ENCODE measurements at places on chromosomes 3 and 15.

- DNase-seq, result no peak
Measured at GRCh38 chr3:31981206-31982181, at the start of the genes OSBPL10 and ZNF860. Gene OSBPL10, minus strand, starts transcription at chr3:31981262. Its CDS starts 83 bp downstream, at chr3:31981179. Gene ZNF860, plus strand, starts transcription at chr3:31981750. Its CDS starts 7,330 bp downstream, at chr3:31989080.

DNA sequence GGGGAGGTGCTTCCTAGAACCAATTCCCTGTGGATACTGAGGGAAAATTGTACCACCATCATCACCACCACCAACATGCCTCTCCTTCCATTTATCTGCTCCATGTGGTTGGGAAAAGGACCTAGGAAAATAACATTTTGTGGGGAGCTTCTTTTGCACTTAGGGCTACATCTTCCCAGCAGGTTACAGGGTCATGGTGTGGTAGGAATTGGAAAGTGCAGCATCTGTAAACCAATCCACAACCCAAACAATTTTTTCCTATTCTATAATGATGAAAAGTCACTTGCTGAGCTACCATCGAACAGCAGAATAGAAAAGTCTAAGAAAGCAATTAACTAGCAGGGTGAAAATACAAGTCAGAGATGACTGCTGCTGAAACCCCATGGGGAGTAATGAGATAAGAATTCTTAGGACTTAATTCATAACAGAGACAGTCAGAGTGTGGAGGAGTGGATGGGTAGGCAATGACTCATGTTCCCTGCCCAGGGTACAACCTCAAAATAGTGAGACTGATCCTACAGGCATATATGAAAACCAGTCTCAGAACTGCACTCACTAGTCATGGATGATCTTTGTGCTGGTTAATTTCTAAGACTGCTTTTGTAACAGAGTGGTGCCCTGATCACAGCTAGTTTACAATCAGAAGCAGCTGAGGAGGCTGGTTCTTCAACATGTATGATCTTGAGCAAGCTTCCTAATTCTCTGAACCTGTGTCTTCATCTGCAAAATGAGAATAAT is 38.1 kb upstream of the LEKR1 start:
- no peak for DNase-seq

- no peak for DNase-seq
Measured at GRCh38 chr15:85025516-85026251, 44.0 kb downstream of the PDE8A start.

DNA sequence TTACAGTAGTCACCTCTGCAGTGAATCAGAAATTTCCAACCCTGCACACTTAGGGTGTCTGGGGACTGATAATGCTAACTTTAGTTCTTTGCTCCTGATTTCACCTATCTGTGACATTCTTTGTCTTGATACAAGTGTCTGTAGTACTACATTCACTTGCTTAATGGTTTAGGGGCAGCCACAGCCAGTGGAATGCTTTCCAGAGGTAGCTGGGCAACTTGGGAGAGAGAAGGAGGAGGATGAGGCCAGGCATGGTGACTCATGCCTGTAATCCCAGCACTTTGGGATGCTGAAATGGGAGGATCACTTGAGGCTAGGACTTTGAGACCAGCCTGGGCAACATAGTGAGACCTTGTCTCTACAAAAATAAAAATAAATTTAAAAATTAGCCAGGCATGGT is 8.5 kb downstream of the BAHD1 start:
- no peak for DNase-seq

GRCh38 chr3:187021748-187022402 is 91.5 kb downstream of the ST6GAL1 start:
- no peak for DNase-seq

DNA sequence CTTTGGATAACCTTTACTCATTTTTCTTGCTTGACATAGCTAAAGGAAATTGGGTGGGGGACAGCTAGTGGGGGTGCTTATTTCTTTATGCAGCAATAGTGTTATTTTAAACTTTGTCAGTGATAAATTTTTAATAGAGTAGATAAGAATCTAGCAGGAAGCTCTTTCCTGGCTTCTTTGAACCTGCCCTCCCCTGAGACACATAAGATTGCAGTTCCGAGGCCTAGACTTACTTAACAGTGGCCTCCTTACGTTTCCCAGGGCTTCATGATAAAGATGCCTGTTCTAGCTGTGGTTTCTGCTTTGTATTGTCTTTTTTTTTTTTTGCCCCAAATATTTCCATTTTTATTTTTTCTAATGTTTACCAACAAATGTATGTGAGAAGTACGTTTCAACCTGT is 170.1 kb downstream of the VPS8 start:
- DNase-seq, result no peak

- no peak for DNase-seq
Measured at GRCh38 chr3:161203485-161204098, 17.5 kb upstream of the NMD3 start.

DNA sequence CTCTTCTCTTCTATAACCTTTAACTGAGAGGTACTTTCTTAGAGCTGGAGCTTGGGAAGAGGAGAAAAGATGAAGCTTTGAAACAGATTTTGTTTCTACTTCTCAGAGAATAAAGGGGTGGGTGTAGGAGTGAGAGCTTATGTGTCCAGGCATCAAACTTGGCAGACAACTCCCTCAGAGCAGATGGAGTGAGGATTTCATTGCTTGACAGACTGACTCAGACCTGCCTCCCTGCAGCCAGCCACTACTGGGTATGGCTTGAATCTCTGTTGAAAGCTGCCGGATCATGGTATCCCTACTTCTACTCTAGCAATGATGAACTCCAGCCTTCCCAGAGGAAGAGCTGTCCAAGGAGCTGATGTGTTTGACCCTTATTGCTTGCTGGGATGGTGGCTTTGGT is 36.7 kb downstream of the SYN2 start:
- DNase-seq, result no peak

DNA sequence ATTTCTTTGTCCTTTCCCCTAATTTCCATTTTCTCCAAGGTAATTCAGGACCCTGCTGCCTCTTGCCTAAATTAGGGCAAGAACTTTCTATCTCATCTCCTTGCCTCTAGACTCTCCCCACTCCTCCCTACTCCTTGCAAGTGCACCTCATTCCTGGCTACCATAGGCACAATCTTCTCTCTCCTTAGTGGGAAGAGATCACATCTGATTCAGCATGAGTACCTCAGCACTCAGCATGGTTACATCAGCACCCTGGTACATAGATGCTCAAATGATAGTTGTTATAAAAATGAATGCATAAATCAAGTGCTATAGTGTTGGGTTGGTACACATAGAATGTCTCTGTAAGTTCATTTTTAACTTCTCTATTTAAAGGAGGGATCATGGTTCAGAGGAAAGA is 313.4 kb upstream of the RASGRP1 start:
- DNase-seq, result no peak

GRCh38 chr15:89369341-89369947 is 34.8 kb upstream of the POLG start:
- DNase-seq, result no peak

GRCh38 chr3:194407423-194407822 is 8.4 kb upstream of the GP5 start:
- DNase-seq, result no peak

DNA sequence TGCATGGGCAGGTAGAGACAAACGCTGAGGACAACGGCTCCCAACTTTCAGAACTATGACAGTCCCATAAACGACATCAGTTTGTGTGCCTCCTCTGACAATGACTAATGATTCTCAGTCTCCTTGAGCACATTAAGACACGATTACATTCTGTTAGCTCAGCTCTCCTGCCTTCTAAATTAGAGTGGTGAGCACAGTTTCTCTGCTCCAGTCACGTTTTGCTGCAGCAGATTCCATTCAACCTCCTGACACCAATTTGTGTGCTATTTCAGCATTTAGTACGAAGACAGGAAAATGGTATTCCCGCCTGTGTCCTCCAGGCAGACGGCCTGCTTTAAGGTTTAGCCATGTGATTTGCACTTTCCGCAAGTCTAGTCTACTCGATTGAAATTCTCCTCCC is 458.4 kb upstream of the CFAP20DC start:
- no peak for DNase-seq

DNA sequence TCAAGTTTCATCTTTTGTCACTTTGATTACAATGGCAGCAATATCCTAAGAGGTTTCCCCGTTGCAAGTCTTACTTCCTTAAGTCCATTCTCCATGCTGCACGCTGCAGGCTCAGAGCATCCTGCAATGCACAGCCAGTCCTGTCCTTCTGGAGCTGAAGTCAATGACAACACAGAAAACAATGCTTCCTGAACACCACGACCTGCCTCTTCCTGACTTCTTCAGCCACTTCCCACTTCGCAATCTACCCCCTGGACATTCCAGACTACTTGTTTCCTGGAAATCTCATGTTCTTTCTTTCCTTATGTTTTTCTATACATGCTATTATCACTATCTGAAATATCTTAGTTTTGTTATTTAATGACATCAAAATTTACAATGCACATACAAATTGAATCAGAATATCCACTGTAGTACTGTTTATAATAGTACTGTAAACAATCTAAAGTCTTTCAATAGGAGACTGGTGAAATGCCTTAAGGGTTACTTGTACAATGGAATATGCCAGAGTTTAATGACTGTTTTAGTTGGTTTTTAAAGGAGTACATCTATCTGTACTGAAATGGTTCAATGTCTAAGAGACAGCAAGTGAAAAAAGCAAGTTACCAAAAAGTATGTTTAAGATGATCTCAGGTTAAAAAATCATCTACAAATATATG is 113.7 kb upstream of the PRTG start:
- DNase-seq, result no peak

DNA sequence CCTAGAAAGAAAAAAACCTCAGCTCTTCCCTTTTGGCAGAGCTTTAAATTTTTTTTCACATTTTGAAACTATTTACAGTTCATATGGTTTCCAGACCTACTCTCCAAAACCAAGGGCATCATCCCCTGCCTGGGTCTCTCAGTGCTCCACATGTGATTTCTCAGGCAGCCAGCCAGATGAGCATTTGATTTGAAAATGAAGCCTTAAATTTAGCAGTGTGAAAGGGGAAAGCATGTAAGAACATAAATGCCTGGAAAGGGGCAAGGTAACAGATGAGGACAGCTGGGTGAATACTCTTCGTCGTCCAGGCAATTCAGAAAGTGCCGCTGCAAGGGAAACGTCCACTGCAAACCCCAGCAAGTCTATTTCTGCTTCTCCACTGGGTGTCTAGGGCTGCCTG is 94.8 kb downstream of the ATP8B4 start:
- no peak for DNase-seq

GRCh38 chr3:159239059-159239458 is 437.2 kb downstream of the MFSD1 start:
- no peak for DNase-seq

DNA sequence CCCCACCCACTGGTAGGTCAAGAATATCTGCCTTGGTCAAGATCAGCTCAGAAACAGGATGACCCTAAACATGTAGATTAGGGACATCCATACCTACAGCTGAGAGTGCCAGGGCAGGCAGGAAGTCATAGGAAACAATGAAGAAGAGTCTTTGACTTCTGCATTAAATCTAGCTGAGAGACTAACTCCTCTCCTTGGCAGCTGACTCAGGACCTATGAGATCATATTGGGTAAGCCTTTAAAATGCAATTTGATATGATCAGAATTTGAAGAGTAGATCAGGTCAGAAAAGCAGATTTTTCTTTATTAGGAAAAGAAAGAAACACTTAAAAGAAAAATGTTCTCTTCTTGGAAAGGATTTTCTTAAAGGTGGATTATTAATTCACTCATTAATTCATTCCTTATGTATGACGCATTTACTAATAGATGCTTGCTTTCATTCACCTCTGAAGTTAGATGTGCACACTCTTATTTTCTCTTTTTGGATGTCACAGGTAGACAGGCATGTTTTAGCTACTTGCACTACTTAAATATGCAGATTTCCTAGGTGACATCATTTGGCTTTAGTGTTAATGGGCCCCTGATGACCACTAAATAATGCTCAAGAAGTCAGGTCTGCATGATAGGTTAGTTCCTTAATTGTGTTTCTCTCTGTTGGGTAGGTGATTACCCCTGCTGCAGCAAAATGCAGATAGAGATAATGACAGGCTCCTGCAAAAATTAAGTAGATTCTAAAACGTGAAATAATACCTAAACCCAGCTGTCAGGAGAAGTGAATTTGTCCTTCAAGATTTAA is 35.7 kb upstream of the GSK3B start:
- no peak for DNase-seq

DNA sequence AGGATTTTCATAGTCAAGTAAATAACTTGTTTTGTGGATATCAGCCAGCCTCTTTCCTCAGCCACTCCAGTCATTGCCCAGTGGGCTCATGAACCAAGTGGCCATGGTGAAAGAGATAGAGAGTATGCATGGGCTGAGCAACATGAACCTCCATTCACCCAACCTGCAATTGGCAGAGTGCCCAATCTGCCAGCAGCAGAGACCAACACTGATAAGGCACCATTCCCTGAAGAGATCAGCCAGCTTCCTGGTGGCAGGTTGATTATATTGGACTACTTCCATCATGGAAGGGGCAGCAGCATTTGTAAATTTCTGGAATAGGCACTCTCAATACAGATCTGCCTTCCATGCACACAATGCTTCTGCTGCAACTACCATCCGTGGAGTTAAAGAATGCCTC is 10.3 kb upstream of the MCF2L2 start:
- DNase-seq, result no peak

- DNase-seq, result no peak
Measured at GRCh38 chr3:108091498-108092250, 843 bp upstream of the CD47 start.

DNA sequence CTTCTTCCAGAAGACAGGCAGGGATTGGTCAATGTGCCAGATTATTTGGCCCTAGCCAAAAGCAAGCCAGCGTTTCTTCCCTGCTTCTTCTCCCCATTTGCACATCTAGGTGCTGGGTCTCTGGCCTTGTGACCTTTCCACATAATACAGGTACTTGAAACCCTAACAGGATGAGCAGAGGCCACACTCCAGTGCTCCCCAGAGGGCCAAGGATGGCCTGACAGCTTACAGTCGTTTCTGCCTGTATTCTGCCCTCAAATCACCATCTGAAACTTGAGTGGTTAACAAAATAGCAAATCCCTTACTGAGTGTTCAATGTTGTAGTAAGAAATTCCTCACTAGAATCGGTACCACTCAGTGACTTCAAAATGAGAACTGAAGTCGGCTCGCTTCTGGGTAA is 29.1 kb downstream of the MKRN2 start:
- no peak for DNase-seq

GRCh38 chr15:90340345-90340744 is 11.7 kb upstream of the ZNF774 start:
- no peak for DNase-seq

DNA sequence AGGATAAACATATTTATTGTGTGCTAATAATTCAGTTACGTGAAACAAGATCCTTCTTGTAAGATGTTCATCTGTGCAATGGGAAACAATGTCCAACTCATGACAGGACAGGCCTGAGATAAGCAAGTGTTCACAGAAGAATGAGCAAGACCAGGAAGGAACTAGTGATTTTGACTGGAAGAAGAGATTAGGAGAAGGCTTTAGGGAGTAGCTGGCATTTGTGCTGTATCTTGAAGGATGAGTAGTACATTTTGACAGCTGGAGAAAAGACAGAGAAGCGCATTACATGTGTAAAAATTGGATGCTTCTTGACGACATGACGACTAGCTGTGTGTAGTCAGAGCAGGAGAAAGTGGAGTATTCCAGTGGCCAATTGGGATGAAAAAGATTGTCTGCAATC is 48.4 kb downstream of the GBE1 start:
- no peak for DNase-seq

GRCh38 chr3:72343078-72343477 is 505.2 kb downstream of the SHQ1 start:
- no peak for DNase-seq

Measured in NCI-H1436 treated with DMSO at 0.1 percent for 48 hours (cell line).